ENCODE measurements at places on chromosomes 5 and 9.

- peak; percentile 13 for DNase-seq
Observed at GRCh38 chr5:155616779-155617392, 603.3 kb downstream of the KIF4B start.

- no peak for DNase-seq
Observed at GRCh38 chr9:101354143-101354764, 30.6 kb downstream of the BAAT start.

DNA sequence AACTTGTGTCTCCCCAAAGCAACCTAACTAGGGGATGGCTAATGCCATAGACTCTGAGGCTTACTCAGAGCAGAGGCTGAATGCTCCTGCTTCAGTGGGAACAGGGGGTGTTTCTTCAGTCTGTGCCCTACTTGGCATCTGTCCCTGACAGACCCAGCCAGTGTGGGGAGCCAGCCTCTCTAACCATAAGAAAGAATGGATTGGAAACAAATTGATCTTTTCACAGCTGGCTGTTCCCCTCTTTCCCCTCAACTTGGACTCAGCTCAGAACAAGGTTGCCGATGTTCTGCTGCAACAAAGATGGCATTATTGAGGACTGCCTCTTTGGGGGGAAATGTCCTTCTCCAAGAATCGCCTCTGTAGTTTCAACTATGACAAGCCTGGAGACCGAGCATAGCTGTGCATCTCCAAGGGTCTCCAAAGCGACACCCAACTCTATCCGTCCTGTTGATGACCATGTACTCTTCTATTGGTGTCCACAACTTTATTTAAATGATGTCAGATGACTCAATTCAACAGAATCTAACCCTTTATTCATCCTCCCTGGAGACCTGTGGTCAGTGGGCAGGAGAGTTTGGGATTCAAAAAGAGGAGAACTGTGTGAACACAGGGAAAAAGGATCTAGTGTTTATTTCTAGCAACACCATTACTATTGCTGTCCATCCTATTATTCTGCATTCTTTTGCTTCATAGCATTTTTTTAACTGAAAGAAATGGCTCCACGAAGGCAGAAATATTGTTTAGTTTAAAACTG is 24.7 kb upstream of the TNC start:
- DNase-seq: no peak

GRCh38 chr9:113591899-113592625 is 128.5 kb downstream of the RGS3 start:
- no peak for DNase-seq

DNA sequence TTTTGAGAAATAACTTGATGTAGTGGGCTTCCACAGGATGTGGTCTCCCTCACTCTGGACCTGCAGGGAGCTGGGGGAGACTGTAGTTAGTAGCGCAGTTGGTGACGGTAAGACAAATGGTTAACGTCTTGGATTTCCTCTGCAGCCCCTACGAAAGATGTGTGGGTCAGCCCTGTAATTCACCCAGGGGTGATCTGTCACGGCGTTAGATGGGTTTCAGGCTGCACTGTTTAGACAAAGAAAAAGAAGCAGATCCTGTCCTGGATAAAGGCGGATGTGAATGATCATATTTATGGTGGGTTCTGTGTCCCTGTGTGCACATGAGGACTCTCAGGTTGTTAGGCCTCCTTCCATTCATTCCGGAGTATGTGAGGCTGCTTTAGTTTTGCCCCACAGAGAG is 142.0 kb upstream of the SLC28A3 start:
- no peak for DNase-seq

GRCh38 chr9:9498846-9499245 is 1114.0 kb downstream of the PTPRD start:
- no peak for DNase-seq

GRCh38 chr5:64979531-64979930 is 210.8 kb downstream of the CWC27 start:
- DNase-seq: no peak

- DNase-seq: no peak
Observed at GRCh38 chr9:134403682-134404301, 77.5 kb downstream of the RXRA start.

GRCh38 chr9:132931178-132931735 is 13.2 kb downstream of the TSC1 start:
- no peak for DNase-seq

- no peak for DNase-seq
Observed at GRCh38 chr5:97094579-97095317, 47.7 kb downstream of the LIX1 start.

DNA sequence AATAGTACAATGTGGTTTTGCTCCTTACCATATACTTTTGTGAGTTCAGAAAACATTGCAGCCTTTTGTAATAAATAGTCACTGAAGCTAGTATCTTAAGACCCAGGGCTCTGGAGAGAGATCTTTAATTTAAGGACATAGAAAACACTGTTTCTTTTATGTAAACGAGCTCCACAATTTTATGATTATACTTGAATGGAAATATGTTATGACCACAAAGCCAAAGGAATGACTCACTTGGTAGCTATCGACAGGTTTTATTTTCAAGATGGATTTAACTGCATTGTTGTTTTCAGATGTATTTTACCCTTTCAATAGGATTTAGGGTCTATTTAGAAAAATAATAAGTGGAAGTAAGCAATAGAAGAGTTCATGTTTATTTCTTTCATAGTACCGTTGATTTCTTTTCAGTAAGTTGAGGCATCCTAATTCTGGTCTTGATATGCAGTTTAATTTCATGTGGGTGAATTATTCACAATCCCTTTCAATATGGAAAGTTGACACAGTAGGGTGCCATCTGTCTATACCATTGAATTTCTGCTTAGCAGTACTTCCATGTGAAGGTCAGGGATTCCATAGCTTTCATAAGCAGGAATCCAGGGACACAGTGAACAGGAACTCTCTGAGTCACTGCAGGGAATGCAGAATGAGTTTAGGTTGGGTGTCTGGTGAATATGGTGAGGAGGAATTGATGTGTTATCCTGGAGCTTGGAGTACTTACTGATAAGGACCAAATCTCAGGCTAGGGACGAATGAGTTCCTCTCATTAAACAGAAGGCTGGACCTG is 157.6 kb downstream of the CD180 start:
- no peak for DNase-seq

GRCh38 chr9:110111868-110112267 is 96.1 kb downstream of the C9orf152 start:
- DNase-seq: no peak

DNA sequence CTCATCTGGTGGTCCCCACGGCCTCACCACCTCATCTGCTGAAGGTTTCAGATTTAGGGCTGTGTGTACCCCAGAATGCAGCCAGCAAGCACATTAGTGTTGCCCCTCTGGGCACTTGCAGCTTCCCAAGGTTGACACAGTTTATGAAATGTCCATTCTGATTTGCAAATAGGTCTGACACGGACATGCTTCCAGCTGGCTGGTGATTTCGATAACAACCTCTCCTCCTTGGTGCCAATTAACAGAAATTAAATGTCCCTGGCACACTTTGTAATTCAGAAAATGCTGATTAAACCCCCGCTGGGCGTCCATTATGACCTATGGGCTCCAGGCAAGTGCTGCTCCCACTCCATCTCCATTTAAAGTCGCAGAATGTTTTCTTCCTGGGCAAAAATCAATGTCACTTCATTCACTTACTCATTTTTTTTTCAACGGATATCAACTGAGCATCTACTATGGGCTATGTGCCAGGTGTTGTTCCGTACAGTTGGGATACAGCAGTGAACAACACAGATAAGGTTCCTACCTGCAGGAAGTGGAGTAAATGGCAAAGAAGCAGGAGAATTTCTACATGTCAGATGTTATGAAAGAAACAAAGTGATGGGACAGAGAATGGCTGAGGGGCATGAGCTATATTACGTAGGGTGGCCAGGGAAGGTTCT is 32.0 kb downstream of the PLAC8L1 start:
- DNase-seq: peak; percentile 67

- peak; percentile 6 for DNase-seq
Observed at GRCh38 chr5:148384380-148384737, 601 bp downstream of the FBXO38 start.

DNA sequence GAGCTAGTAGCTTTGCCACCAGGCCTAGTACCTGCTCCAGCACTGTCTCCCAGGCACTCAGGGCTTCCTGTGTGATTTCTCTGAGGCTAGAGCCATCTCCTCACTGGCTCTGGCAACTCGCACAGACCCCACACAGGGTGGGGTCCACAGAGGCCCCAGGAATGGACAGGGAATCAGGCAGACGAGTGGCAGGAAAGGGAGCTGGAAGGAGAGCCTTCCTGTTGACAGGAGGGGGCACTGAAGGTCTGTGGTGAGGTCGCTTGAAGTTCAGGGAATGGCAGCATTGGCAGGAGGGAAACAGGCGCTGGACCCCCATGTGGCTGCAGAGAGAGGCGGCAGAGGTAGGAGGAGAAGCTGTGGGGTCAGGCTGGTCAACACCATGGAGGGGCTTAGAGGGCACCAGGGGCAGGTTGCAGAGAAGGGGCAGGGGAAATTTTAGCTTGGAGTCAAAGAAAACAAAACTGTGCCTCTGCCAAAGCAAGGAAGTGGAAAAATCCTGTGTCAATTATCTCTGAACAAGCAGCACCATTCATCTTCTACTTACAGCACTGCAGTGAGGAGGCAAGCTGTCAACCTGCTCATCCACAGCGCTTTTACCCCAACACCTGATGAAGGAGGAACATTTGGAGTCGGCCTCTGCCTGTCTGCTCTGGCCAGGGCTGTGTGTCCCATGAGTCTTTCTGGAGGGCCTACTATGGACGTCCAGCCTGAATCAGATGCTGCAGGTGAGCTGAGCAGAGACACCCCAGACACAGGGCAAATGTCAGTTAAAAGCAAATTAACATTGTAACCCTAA is 270.2 kb downstream of the FSTL4 start:
- no peak for DNase-seq

DNA sequence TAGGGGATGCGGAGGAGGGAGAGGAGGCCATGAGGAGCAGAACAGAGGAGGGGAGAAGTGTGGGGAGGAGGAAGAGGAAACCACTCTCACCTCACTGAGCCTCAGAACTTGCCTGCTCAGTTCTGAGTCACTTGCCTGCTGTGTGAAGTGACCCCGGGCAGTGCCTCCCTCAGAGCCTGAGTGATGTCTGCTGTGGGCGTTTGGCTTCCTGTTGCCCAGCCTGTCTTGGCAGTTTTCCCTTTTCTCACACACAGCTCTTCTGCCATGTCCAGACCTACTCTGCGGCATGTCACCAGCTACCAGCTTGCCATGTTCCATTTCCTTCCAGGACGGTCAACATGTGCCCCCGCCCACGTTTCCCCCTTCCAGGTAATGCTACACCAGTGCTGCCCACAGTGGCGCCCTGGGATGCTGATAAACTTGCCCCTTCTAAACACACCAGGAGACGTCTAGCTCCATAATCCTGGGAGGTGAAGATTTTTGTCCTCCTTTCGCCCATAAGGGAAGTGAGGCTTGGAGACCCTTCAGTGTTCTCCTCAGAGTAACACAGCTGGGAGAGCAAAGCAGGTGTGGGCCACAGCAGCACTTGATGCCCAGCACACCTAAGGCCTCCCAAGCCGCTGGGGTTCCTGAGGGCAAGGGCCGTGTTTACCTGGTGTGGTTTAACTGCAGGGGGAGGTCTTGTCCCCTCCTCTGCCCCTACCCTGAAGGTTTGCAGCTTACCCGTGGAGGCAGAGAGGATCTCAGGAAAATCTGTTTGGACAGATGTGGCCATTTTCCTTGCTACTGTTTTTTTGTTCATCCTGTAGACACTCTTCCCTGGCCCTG is 63.8 kb upstream of the RNF130 start:
- DNase-seq: no peak
